Left ventricle myocardium superior (tissue), 1 donor: ENCODE measurements at places on chromosomes 7 and 10. TPM values are rescaled to one million over a fixed set of nuclear protein-coding genes. Genes with fewer than 3 reads are reported as not detected.

MYL10 gene
- not detected for total RNA-seq

SEMA3E gene
- total RNA-seq = 0.12 TPM

FKBP6 gene
- not detected for total RNA-seq

CLCN1 gene
- total RNA-seq = not detected

CREB5 gene
- 4.5 TPM for total RNA-seq

DDX50 gene
- total RNA-seq = 20.4 TPM

TMEM196 gene
- not detected for total RNA-seq

ZNF804B gene
- not detected for total RNA-seq

CFAP46 gene
- total RNA-seq = 1.5 TPM

GIMAP2 gene
- 6.9 TPM for total RNA-seq

UNCX gene
- total RNA-seq = not detected

FRMPD2 gene
- total RNA-seq = not detected

LIPJ gene
- not detected for total RNA-seq

CHAT gene
- not detected for total RNA-seq

CLIP2 gene
- total RNA-seq = 6.9 TPM

GRM8 gene
- total RNA-seq = not detected

CPXM2 gene
- 4.1 TPM for total RNA-seq

ANKRD22 gene
- total RNA-seq = not detected

CTAGE8 gene
- not detected for total RNA-seq

GRB10 gene
- total RNA-seq = 25.4 TPM

NEUROG3 gene
- total RNA-seq = not detected

CYCS gene
- total RNA-seq = 711 TPM

CYP3A5 gene
- total RNA-seq = 0.25 TPM

SDK1 gene
- total RNA-seq = 2.5 TPM

FAM25A gene
- not detected for total RNA-seq

IL2RA gene
- 1.5 TPM for total RNA-seq

STEAP1B gene
- total RNA-seq = 0.69 TPM

EBF3 gene
- total RNA-seq = 7.1 TPM

NPSR1 gene
- total RNA-seq = not detected

GIMAP8 gene
- total RNA-seq = 16.2 TPM

MTPN gene
- total RNA-seq = 75.2 TPM

HSPA12A gene
- 22.5 TPM for total RNA-seq

SLC16A12 gene
- total RNA-seq = 1.1 TPM

CFAP43 gene
- not detected for total RNA-seq

INMT gene
- total RNA-seq = 50.2 TPM

PRLHR gene
- total RNA-seq = not detected

EPO gene
- not detected for total RNA-seq

MYOF gene
- 21.0 TPM for total RNA-seq

ICA1 gene
- total RNA-seq = 51.0 TPM
